ENCODE measurements at places on chromosomes 5 and 9. TPM values are rescaled to one million over a fixed set of nuclear protein-coding genes. Genes with fewer than 3 reads are reported as not detected.

GRCh38 chr9:120299785-120300184 lies 280.2 kb downstream of the CDK5RAP2 start:
- no peak for DNase-seq

GRCh38 chr5:106730912-106731311 lies 939.8 kb downstream of the EFNA5 start:
- DNase-seq, result no peak

GRCh38 chr5:178576591-178577351 lies 13.4 kb downstream of the COL23A1 start:
- no peak for DNase-seq

DNA sequence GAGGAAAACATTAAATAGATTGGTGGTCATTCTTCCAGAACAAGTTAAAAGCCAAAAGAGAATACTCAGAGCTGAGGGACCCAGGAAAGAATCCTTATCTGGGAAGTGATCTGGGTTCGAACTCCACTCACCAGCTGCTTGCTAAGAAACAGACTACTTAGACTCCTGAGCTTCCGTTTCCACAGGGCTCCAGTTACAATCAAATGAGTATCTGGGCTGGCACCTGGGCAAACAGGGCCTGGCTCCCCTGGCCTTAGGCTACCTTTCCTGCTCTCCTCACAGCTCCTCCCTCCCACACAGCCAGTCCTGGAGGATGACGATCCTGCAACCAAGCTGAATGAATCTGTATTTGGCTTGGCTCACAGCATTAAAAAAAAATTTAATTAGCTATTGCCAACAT lies 2.5 kb downstream of the MAPK9 start:
- DNase-seq, result no peak

- no peak for DNase-seq
Observed at GRCh38 chr5:178206166-178207101, 2.1 kb downstream of the HNRNPAB start.

GRCh38 chr5:168207450-168208029 lies 83.9 kb upstream of the WWC1 start:
- no peak for DNase-seq

DNA sequence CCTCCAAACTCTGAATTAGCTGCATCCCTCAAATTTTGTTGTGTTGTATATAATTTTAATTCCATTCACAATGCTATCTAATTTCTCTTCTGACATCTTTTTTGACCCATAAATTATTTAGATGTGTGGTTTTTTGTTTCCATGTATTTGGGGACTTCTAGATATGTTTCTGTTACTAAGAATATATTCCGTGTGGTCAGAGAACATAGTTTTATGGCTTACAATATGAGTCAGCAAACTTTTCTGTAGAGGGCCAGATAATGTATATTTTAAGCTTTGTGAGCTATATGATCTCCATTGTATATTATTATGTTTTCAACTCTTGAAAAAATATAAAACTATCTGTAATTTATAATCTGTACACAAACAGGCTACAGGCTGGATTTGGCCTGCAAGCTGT lies 33.4 kb downstream of the MVB12B start:
- DNase-seq, result no peak

DNA sequence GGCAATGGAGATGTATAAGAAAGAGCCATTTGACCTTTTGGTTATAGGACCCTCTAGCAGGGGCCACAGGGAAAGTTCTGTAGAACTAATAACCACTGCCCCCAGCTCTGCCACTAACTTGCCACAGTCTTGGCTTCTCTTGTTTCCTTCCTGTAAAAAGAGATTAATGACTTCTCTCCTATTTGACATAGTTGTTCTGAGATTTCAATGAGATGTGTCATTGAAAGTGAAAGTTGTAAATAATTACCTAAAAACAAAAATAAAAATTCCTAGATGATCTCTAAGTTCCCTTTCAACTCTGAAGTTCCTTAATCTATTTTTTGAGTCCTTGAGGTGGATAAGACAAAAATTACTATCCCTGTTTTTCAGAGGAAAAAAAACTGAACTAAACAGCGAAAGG lies 1.4 kb upstream of the KIF12 start:
- DNase-seq, result no peak

GRCh38 chr5:75460942-75461610 lies 50.4 kb downstream of the CERT1 start:
- DNase-seq, result no peak

DNA sequence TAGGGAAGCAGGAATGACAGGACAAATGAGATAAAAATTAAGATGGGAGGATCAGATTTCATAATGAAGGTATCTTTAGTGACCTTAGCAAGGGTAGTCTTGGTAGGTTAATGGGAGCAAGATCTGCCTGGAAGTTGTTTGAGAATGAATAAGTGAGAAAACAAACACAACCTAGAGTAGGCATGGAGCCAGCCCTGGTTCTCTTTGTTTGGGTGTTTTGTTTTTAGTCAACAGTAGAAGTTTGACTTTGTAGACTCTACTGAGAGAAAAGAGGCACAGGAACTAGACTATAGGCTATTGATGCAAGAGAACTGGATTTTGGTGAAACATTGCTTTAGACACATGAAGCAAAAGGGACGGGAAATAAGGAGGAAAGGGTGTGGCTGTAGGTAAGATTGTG lies 40.3 kb downstream of the KCNN2 start:
- no peak for DNase-seq

- no peak for DNase-seq
Observed at GRCh38 chr9:90018688-90019087, 413.9 kb downstream of the GADD45G start.

GRCh38 chr9:71737455-71737854 lies 30.9 kb downstream of the CEMIP2 start:
- no peak for DNase-seq

DNA sequence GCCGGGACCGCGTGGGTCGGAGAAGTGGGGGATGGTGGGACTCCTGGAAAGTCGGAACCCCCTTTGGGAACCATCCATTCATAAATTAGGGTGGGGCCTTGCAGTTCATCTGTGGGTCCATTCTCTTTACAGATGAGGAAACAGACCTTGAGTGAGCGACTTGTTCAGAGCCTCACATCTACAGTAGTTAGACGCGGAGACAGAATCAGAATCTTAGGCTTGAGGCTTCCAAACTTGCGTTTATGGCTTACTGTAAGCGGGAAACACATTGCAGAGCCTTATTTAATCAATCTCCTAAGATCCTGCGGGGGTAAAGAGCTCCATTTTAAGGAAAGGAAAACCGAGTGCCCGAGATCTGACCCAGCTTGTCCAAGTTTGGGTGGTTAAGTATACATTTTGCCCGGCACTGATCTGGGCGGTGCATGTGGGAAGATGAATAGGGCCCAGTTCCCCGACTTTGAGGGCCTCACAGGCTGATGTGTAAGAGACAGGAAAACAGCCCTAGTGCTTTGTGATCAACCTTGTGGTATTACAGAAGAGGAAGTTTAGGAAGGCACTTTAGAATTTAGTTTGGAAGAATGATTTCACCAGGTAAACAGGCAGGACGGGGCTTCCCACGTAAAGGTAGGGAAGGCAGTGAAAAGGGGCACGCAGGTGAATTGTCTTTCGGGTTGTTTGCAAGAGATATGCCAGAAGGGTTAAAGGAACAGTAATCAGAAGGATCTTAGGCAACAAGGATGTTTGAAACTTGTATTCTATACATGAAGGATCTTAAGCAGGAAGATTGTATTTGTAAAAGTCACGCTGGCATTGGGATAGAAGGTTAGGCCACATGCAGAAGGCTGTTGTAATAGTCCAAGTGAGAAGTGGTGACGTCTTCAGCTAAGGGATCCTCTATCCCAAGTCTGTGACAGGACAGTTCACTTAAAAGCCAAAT lies 744 bp downstream of the TARS1 start:
- peak; percentile 44 for DNase-seq

- no peak for DNase-seq
Observed at GRCh38 chr9:71729816-71730526, 38.3 kb downstream of the CEMIP2 start.

DNA sequence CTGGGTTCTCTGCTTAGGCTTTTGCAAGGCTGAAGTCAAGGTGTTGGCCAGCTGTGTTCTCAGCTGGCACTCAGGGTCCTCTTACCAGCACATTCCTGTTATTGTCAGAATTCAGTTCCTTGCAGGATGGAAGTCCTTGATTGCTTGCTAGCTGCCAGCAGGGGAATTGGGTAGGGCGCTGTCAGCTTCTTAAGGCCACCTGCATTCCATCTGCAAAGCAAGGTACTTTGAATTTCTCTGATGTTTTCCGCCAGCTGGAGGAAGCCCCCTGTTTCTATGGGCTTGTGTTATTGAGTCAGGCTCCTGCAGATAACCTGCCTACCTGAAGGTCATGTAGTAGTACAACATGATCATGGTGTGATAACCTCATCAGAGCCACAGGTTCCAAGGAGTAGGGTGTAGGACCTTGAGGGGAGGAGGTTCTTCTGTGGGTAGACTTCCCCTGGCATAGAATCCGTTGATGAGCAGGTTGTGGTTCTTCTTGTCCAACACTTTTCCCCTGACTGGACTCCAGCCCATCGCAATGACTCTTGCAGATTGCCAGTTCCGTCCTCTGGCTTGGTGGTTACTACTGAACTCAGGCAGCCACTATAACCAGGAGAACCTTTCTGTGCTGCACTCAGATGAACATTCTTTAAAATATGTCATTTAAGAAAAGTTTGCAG lies 6.8 kb downstream of the TENT4A start:
- DNase-seq, result no peak

- DNase-seq, result no peak
Observed at GRCh38 chr9:105473221-105473620, 25.4 kb downstream of the FSD1L start.

DNA sequence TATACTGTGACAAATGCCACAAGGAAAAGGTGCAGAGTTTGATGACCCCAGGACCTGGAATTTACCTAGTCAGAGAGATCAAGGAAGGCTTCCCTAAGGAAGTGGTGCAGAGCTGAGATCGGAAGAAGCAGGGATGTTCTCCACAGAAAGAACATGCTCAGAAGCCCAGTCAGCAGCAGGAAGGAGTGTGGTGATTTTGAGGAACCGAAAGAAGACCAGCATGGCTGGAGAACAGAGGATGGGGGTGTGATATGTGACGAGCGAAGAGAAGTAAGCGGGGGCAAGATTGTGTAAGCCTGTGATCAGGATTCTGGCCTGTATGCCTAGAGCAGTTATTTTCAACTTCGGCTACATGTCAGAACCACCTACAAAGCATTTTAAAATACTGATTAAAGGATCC lies 18.7 kb upstream of the PIK3R1 start:
- no peak for DNase-seq

DNA sequence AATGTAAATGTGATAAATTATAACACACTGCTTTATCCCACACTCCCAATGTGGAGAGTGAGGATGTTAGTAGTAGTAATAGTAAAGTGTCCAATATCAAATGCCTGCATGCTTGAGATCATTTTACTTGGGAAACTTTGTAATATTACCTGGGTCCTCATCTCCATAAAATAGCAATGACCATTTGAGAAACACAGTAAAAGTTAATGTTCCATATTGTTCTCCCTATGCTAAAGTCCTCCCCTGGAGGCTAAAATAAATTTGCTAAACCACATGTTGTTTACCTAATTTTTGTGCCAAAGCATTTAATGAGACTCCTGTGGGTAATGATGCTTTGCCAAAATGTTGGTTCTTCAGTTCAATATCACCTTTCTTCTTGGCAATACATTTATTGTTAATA lies 291.2 kb downstream of the CDH10 start:
- DNase-seq, result no peak

DNA sequence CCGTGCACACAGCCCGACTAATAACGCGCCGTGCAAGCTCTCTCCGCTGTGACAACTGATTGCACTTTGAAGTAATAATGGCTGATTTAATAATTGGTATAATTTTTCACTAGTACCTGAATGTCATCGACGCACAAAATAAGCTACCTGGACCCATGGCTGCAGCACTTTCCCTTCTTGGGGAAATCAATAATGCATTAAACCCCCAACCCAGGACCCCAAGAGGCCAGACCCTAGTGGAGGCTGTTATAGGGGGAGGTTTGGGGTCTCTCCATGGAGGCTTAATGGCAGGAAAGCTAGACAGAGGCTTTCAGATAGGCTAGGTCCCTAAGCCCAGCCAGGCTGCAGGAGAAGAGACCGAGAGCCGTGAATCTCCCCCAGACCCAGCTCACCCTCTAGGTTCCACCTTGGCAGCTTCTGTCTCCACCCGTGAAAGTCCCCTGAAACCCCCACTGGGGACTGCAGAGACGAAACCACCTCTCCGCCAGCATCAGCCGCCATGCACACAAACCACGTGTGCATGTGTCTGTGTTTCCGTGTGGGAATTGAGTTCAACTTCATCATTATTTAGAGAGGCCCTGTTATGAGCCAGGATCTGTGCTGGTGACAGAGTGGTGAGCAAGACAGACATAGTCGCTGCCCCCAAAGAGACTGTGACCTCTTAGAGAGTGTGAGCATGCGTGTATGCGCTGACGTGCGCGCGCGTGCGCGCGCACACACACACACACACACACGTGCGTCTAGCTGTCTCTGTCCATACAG lies 168.6 kb upstream of the MVB12B start:
- no peak for DNase-seq

GRCh38 chr9:107989544-107989943 lies 500.0 kb upstream of the KLF4 start:
- no peak for DNase-seq

- DNase-seq, result no peak
Observed at GRCh38 chr5:167413506-167413905, 877.9 kb upstream of the WWC1 start.

Gene PAEP
- not detected for polyA plus RNA-seq

Gene ACOT12
- polyA plus RNA-seq, result not detected

Gene CBY3
- 0.61 TPM for polyA plus RNA-seq

Gene FOXD4L4
- polyA plus RNA-seq, result not detected

Gene NDUFS4
- 93.3 TPM for polyA plus RNA-seq

Gene GPBP1
- polyA plus RNA-seq, result 78.6 TPM

Gene C9orf50
- 0.26 TPM for polyA plus RNA-seq

Gene TMC1
- 1.1 TPM for polyA plus RNA-seq

Gene BNC2
- polyA plus RNA-seq, result 5.3 TPM

Gene FAM200C
- 12.2 TPM for polyA plus RNA-seq

Gene MARCOL
- polyA plus RNA-seq, result not detected

Gene TIMD4
- 2.0 TPM for polyA plus RNA-seq

Data from hindlimb muscle (tissue), 1 donor.